NCI-H69 (cell line): ENCODE measurements at places on chromosomes 7 and 10.

GRCh38 chr7:130359276-130359857, 14.8 kb downstream of the CPA5 start:
- DNase-seq, result no peak

DNA sequence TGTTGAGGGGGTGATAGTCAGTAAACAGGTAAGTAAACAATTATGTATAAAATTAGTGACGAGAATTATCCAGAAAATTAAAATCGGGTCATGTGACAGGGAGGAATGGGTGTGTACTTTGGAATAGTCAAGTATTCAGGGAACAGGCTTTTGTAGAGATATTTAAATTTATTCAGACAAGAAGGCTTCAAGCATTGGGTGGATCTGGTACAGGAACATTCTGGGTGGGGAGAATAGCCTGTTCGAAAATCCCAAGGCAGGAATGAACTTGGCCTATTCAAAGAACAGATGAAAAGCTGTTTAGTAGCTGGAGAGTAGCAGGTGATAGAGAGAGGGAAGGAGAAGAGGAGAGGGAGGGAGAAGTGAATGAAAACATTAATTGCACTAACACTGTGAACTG, 448.9 kb upstream of the FZD8 start:
- DNase-seq, result no peak

DNA sequence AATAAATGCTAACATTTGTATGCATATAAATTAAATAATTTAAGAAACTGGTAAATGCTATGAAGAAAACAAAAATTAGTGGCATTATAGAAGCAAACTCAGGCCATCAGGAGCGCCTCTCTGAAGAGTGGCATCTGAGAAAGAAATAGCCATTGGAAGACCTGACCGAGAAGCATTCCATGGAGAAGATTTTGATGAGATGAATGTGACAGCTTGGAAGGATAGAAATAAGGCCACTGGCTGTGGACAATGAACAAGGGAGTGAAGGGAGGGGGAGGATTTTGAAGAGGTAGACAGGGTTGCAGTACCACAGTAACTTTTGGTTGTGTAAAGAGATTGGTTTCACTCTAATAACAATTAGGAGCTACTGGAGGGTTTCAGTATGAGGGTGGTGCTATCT, 436.7 kb downstream of the CCSER2 start:
- DNase-seq, result no peak

- DNase-seq, result no peak
These were observed 40.3 kb downstream of the SGCE start for GRCh38 chr7:94615666-94616065.

DNA sequence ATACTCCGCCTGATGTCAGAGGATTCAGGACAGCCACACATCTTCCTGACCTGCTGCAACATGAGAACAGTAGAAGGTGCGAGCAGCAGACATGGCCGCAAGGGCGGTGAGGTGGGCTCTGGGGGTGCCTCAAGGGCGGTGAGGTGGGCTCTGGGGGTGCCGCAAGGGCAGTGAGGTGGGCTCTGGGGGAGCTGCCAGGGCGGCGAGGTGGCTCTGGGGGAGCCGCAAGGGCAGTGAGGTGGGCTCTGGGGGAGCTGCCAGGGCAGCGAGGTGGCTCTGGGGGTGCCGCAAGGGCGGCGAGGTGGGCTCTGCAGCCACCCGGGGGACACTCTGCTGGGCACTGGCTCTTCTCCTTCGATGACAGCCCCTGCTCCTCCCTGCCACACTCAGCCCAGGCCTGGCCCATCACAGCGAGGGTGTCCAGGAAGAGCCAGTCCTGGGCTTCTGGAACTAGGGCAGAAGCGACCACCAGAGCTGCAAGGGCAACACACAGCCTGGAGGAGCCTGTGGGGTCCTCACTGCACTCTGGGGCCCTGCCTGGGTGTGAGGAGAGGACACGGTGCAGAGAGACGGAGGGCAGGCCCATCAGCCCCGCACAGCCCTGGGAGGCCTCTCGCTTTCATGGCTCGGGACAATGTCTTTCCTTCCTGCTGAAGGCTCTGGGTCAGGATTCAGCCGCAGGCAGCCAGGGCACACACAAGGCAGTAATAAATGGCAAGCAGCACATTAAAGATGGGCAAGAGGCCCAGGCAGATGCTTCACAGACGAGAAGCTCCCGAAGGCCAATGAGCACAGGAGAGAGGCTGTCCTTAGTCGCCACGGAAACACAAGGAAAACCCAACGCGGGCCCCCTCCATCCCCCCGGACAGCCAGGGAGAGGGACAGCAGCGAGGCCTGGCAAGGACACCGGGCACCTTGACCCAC, 42.5 kb downstream of the STK32C start:
- DNase-seq, result peak; percentile 80

GRCh38 chr10:126919426-126919825, 14.2 kb downstream of the DOCK1 start:
- DNase-seq, result no peak

- no peak for DNase-seq
These were observed 262.8 kb downstream of the SLC25A13 start for GRCh38 chr7:96059075-96059474.

- no peak for DNase-seq
These were observed 62.3 kb downstream of the OSBPL3 start for GRCh38 chr7:24917510-24918239.

DNA sequence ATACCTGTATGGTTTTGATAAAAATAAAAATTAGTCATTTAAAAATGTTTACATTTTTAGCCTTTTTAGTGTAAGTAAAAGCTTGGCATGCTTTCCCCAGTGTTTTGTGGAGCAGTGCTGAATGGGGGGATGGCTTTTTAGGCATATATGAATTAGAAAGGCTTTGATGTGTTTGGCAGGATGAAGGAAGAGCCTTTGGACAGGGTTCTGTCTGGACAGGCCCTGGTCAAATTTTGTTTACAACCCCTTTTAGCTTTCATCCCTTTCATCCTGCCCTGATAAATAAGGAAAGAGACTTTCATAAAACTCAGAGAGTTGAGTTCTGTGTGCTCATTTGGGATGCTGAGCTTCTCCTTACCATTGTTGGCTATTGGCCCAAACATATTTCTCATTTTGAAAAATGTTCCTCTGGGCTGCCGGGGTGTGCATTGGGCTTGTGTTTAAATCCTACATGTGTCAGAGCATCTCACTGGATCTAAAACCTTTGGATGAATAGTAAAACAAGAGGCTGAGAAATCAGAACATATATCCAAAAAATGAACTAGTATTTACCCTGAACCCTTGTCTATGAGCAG, 68.1 kb upstream of the PHYHIPL start:
- DNase-seq, result no peak

DNA sequence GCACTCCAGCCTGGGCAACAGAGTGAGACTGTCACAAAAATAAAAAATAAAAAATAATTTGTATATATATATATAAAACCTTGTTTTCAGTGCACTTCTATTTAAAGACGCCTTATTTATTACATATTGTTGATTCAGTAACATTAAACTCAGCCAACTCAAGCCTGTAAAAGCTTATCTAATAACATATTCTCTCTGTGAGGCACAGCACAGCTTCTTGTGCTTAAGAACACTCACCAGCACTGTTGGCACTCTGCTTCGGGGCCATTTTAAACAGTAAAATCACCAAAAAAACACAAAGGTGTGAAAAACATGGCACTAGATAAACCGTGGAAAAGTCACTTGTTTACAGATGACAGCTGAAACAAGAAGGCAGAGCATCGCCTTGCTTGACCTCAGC, 89.0 kb upstream of the C10orf90 start:
- no peak for DNase-seq

GRCh38 chr10:63760708-63761047, 239.5 kb downstream of the REEP3 start:
- no peak for DNase-seq

- DNase-seq, result peak; percentile 84
These were observed 2.4 kb downstream of the HOXA3 start for GRCh38 chr7:27149842-27150567.

DNA sequence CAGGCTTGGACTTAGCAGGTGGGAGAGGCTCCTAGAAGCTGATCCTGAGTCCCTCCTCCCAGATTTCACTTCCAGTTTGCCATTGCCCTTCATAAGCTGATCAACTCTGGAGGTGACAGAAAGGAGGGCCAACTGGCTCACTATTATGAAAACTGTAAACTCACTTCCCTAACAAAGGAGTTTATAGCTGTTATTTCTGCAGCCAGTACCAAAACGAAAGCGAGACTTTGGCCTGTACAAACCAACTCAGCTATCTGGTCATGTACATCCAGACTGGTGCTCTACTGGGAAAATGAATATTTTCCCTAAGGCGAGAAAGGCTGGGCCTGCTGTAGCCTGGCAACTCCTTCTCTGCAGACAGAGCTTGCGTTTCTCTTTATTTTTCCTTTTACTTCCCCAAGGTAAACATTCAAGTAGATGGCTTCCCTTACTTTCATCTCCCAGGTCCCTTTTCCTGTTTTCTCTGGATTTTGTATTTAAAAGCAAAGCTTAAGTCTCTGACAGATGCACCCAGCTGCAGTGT, 54.7 kb downstream of the GALNT17 start:
- no peak for DNase-seq

DNA sequence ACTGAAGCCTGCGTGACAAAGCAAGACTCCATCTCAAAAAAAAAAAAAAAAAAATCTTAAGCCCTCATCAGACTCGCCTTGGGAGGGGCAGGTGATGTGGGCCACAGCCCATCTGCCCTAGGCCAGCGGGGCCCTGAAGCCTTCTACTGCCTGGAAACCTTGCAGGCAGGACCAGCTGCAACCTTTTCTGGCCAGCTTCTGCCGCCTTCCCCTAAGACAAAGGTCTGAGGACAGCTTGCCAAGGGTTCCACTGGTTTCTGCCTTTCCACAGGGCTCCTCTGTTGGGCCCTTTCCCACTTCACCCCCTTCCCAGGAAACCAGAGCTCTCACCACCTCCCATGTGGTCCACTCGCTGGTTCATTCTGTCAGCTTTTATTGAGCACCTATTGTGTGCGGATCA, 35.2 kb downstream of the UBTD1 start:
- no peak for DNase-seq

DNA sequence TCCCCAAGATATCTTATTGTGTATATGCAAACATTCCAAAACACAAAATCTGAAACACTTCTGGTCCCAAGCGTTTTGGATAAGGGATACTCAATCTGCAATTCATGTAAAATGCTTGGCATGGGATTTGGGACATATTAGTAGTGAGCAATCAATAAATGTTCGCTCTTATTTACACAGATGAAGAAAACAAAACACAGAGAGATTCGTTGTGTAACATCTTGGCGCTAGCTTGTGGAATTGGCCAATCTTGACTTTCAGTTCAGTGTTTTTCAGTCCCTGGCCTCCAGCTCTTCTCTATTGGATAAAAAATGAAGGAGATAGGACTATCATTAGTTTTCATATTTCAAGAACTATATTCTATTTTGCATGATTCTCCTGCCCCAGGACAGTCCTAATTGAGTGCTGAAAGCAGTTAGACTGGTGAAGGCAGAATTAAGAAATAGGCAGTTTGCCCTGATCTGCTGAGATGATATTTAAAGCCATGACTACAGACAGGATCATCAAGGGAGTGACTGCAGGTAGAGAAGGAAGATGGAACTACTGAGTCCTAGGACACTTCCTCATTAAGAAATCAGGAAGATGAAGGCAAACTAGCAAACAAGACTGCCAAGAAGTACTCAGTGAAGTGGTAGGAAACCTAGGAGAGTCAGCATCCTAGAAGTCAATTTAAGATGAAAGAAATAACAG, 1.8 kb downstream of the PNLIPRP3 start:
- no peak for DNase-seq

- DNase-seq, result no peak
These were observed 52.3 kb downstream of the NEURL1 start for GRCh38 chr10:103545771-103546281.
